ENCODE measurements at places on chromosomes 7 and 10.

DNA sequence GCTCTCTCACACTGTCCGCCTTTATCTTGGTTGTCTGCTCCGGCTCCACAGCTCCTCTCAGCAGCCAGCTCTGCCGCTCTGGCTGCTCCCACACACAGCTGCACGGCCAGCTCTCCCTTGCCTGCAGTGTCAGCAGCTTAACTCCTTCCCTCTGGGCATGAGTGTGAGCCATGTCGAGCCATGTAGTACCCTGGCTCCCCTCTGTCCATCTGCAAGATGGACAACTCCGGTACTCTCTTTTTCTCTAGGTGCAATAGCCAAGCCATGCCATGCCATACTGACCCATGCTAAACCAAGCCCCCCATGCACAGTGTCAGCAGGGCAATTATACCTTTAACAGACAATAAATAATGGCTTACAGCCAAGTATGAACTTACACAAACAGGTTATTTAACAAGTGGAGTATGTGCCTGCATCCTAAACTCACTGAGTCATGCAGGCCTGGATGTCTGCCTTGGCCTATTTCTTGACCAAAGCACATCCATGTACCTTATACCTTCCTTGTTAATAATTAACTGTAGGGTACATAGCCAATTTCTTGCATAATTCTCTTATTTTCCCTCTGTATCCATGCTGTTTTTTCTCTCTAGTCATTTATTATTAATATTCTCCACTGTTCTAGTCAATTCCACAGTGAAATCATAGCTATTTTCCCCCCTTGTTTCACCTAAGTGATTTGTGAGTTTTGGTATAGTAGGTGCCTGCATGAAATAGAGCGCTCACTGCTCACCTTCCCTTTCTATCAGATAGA lies 170.9 kb downstream of the CDK14 start:
- no peak for DNase-seq

DNA sequence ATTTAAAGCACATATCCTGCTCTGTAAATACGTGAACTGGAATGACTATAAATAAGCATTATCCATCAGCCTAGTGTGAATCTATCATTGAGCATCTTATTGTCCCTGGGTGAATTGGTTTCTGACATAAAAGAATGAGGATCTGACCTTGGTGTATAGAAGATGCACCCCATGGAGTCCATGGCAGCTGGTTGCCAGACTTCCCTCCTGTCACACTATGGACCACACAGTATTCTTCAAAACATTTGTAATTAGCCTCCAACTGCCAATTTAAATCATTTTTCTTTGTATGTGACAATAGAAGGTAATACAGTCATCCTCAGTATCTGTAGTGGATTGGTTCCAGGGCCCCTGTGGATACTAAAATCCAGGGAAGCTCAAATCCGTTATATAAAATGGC lies 238.1 kb upstream of the ZWINT start:
- no peak for DNase-seq

DNA sequence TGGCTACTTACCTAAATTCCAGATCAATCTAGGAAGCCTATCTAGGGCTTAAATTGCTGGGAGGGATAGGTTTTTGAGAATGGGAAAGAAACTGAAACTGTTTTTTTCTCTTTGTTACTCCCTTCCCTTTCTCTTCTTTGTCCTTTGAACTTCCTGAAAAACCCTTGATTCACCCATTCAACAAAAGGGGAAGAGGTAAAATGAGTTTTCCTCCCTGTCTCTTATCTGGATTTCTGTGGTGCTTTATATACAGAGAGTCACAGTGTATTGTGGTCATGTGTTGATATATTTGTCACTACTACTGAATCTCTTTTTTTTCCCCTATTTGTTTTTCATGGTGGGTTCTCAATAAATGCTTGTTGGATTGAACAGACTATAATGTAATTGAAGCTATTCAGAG lies 19.8 kb upstream of the NUP205 start:
- no peak for DNase-seq

DNA sequence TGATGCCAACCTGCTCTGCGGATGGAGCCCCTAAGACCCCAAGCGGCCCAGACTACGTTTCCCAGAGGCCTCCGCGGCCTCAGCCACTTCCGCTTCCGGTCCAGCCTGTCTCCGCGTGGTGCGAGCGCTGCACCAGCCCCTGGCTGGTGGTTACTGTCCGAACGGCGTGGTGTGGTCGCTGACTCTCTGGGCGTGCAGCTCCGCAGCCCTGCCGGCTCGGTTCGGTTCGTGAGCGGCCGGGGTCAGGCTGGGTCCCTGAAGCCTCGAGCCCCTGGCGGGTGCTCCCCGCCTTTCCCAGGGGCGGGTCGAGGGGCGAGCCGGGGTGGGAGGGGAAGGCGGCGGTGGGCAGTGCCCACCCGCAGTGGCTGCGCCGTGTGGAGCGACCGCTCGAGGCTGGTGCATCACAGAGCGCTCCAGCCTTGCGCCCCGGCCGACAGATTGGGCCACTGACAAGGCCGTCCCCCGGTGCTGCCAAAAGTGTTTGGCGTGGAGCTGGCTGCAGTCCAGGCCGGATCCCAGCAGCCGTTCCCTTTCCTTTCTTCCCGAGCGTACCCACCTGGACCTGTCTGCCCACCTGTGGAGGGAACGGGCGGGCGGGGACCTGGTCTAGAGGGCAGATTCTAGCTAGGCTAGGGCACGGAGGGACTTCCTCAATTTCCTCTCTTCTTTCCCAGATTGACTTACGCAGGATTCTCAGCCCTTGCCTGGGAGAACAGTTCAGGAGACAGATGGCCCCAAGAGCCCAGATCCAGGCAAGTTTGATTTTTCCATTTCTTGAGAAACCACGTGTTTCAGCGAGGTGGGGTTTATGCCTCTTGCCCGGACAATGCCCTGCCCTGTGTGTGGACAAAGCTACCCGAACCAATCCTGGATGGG lies at the start of gene ZNF485:
TSS of gene ZNF485 (plus strand) at position 116 of the 876 bp plus-strand sequence. CDS start at position 729, 613 bp downstream.
- DNase-seq: no peak

GRCh38 chr10:88116971-88117626 lies 253.7 kb downstream of the PTEN start:
- no peak for DNase-seq

DNA sequence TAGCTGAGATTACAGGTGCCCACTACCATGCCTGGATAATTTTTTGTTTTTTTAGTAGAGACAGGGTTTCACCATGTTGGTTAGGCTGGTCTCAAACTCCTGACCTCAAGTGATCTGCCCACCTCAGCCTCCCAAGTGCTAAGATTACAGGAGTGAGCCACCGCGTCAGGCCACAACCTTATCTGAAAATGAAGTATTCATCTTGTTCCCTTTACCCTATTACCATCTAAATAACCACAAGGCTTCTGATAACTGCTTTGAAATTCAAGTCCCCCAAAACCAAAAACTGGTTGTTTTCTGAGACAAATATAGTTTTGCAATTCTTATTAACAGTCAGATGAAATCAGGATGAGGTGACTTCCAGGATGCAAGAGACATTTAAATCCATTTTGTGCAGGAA lies 2.4 kb downstream of the TCTN3 start:
- no peak for DNase-seq

GRCh38 chr10:45453639-45454255 lies 79.7 kb downstream of the ALOX5 start:
- no peak for DNase-seq

- no peak for DNase-seq
Observed at GRCh38 chr10:105596749-105597148, 955.7 kb downstream of the SORCS3 start.

GRCh38 chr10:51176976-51177695 lies 102.8 kb downstream of the PRKG1 start:
- no peak for DNase-seq

GRCh38 chr7:24233386-24233785 lies 50.6 kb upstream of the NPY start:
- no peak for DNase-seq

GRCh38 chr10:129331207-129331838 lies 135.7 kb upstream of the MGMT start:
- DNase-seq: no peak

DNA sequence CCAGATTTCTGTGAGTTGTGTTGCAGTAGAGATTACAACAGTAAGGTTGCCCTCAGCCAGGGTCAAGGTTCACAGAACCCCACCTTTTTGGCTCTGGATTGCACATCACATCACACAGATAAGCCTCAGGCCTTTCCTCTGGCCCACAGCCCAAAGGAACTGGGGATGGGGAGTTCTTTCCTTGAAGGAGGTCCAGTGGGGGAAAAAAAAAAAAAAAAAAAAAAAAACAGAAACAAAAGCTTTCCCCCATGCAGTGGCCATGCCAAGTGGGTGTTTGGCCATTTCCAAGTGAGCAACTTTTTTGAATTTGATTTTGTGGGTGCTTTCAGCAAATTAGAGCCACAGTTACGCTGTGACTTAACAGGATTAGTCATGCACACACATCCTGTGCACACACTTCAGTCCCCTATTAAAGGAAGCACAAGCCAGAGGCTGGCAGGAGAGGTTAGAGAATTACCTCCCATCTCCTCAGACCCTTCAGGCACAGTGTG lies 79.3 kb upstream of the NANOS1 start:
- DNase-seq: no peak

- no peak for DNase-seq
Observed at GRCh38 chr7:126689037-126689436, 563.7 kb downstream of the GRM8 start.

GRCh38 chr10:34815185-34816084 lies at the start of gene PARD3:
Gene PARD3 (minus strand): TSS chr10:34815296. CDS start chr10:34814995, 301 bp downstream.
- DNase-seq: no peak

DNA sequence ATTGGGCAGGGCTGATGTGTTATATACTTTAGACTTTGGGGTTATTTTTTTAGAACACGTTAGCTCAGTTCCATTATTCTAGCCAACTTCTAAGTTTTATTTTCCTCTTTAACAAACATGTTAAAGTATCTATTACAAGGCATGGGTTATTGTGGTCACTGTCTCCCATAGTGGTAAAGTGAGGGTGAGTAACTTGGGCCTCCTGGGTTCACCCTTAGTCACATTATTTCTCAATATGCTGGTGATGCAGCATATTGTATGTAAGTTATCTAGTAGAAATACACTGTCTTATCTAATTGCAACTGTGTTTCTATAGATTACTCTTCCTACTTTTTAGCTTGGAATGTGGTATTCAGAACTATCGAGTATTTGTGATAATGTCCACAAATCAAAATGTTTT lies 65.9 kb downstream of the BBS9 start:
- no peak for DNase-seq

- DNase-seq: no peak
Observed at GRCh38 chr7:147415991-147416390, 1174.6 kb upstream of the C7orf33 start.

Measured in NCI-H1417 treated with DMSO at 0.1 percent for 48 hours (cell line).